ENCODE measurements at places on chromosomes 13 and 19.

DNA sequence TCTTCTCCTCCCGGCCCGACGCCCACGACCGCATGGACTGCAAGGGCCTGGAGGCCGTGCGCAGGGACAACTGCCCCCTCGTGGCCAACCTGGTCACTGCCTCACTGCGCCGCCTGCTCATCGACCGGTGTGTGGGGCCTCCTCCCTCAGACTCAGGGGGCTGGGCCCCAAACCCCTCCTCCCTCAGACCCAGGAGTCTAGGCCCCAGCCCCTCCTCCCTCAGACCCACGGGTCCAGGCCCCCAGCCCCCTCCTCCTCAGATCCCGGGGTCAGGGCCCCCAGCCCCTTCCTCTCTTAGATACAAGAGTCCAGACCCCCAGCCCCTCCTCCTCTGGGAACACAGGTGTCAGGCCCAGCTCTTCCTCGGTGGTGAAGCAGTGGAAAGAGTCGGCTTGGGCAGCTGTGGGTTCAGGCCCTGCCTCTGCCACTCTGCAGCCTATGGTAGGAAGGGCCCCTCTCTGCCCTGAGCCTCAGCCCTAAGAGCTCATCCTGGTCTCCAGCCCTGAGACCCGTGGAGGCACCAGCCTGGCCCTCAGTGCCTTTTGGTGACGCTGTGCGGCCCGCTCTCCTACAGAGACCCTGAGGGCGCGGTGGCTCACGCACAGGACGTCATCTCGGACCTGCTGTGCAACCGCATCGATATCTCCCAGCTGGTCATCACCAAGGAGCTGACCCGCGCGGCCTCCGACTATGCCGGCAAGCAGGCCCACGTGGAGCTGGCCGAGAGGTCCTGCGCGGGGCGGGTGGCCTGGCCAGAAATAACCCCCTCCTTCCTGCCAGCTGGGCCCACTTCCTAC, 3.7 kb upstream of the SPIB start:
- DNase-seq, result peak; percentile 69

GRCh38 chr13:114146173-114146572, 13.8 kb upstream of the RASA3 start:
- DNase-seq, result no peak

GRCh38 chr13:73171271-73171682, 112.5 kb downstream of the KLF5 start:
- no peak for DNase-seq

DNA sequence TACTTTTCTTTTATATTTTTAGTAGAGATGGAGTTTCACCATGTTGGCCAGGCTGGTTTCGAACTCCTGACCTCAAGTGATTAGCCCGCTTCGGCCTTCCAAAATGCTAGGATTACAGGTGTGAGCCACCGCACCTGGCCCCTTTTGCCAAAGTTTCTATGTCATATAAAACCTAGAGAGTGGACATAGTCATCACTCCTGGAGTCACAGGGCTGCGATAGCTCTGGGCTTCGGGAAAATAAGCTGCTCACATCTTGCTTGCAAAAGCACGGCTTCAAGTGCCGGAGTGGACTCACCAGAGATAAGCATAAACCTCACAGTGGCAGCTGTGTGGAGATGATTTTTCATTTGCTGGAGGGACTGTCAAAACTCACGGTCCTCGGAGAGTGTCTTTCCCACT, 171.2 kb downstream of the TEX29 start:
- DNase-seq, result no peak

DNA sequence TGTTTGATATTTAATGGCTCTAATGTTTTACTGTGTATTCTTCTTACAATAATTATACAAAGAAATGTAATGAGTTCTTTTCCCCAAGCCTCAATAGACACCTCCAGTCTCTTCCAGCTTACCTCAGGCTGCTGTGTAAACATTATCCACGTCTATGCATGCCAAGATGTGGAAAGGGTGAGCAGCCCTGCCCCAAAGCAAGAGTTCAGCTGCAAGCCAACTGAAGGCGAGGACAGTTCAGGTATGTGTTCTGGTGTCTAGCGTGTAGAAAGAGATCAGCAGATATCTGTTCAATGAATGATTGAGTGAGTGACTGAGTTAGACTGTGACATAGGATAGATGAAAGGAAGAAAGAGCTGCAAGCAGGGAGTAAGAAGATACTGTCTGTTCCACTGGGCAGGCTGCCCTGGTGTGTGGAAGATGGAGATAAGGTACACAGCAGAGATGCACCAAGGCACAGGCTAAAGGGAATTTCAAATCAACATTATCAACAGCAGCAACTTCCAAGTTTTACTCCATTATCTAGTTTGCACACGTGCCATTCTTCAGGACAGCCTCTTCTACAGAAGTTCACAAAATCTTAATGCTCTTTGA, 66.0 kb downstream of the LATS2 start:
- no peak for DNase-seq

DNA sequence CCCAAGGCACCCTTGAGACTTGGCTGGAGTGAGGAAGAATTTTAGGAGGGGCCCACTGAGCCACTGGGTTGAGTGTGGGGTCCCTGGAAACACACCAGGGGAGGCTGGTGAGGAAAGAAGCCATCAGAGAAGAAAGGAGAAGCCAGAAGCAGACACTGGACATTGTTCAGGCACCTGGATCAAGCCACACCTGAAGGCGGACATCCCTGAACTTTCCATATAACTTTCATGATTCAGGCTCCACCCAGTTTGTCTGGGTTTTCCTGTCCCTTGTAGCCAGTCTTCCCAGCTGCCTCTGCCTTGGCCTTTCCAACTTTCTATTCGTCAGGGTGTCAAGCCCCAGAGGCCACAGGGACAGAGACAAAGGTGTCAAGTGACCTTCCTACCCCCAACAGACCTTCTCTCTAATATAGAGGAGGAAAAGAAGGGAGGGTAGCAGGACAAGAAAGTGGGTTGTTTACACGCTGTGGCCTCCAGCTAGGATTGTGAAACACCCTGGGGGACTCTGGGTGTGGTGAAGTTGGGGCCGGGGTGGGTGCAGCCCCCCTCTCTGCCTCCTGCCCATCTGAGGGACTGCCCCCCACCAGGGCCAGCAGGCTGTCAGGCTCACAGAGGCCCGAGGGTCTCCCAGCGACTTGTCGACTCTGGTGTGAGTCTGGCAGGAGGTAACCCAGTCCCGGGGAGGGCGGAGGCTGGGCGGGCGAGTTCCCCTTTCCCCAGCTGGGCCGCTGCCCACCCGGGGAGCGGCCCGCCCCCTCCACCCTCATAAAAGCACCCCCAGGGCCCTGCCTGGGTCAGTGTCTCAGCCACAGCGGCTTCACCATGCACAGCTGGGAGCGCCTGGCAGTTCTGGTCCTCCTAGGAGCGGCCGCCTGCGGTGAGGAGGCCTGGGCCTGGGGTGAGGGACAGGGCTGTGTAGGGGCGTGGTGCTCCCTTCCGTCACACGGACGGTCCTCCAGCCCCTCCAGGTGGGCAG, at the start of gene CFD:
TSS of gene CFD (plus strand) at position 797 of the 976 bp plus-strand sequence. CDS start at position 823, 26 bp downstream.
- DNase-seq, result no peak

- DNase-seq, result peak; percentile 33
Observed at GRCh38 chr19:29260477-29261317, 47.7 kb upstream of the UQCRFS1 start.

- DNase-seq, result peak; percentile 2
Observed at GRCh38 chr13:92900446-92900845, 326.2 kb upstream of the GPC6 start.

- DNase-seq, result peak; percentile 38
Observed at GRCh38 chr19:873084-873483, 13.6 kb downstream of the CFD start.

DNA sequence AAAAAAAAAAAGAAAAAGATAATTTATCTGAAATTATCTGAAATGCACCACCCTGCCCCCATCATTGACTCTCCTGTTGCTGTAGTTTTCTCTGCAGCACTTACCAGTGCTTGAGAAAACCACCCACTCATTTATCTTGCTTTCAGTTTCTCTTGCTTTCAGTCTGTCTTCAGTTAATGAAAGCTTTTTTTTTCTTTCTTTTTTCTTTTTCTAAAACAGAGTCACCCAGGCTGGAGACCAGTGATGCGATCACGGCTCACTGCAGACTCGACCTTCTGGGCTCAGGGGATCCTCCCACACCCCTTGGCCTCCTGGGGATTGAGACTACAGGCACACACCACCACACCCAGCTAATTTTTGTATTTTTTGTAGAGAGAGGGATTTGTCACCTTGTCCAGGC, 4.3 kb upstream of the ACP5 start:
- peak; percentile 46 for DNase-seq

- no peak for DNase-seq
Observed at GRCh38 chr19:28823338-28823961, 389.5 kb downstream of the UQCRFS1 start.

- no peak for DNase-seq
Observed at GRCh38 chr13:24043590-24044350, 116.8 kb upstream of the SPATA13 start.

DNA sequence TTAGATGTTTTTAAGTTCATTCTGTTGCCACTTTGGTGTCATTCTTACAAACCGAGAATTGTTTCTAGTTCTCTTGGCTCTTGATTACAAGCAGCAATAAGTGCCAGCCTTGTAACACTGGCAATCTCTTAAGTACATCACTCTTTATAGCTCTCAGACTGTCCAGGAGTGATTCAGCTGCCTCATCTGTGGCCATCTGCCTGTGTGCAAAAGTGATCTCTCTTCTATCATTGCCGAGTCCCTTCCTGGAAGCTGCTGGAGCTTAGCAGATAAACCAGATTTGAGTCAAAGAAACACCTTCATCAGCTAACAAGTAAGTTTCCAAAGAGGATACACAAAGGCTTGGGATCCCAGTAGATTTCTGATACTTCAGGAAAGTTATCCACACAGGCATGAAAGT, 23.2 kb downstream of the STOML3 start:
- no peak for DNase-seq

DNA sequence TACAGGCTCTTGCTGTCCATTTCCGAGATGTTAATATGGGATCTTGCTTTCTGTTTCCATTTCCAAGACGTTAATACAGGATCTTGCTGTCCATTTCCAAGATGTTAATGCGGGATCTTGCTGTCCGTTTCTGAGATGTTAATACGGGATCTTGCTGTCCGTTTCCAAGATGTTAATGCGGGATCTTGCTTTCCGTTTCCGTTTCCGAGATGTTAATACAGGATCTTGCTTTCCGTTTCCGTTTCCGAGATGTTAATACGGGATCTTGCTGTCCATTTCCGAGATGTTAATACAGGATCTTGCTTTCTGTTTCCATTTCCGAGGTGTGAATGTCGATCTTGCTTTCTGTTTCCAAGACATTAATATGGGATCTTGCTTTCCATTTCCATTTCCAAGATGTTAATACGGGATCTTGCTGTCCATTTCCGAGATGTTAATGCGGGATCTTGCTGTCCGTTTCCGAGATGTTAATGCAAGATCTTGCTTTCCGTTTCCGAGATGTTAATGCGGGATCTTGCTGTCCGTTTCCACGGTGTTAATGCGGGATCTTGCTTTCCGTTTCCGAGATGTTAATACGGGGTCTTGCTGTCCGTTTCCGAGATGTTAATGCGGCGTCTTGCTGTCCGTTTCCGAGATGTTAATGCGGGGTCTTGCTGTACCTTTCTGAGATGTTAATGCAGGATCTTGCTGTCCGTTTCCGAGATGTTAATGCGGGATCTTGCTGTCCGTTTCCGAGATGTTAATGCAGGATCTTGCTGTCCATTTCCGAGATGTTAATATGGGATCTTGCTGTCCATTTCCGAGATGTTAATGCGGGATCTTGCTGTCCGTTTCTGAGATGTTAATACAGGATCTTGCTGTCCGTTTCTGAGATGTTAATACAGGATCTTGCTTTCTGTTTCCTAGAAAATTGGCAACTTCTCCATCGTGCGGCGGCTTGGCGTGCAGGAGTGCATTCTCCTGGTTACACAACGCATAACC, 38.3 kb downstream of the PEX11G start:
- peak; percentile 35 for DNase-seq

DNA sequence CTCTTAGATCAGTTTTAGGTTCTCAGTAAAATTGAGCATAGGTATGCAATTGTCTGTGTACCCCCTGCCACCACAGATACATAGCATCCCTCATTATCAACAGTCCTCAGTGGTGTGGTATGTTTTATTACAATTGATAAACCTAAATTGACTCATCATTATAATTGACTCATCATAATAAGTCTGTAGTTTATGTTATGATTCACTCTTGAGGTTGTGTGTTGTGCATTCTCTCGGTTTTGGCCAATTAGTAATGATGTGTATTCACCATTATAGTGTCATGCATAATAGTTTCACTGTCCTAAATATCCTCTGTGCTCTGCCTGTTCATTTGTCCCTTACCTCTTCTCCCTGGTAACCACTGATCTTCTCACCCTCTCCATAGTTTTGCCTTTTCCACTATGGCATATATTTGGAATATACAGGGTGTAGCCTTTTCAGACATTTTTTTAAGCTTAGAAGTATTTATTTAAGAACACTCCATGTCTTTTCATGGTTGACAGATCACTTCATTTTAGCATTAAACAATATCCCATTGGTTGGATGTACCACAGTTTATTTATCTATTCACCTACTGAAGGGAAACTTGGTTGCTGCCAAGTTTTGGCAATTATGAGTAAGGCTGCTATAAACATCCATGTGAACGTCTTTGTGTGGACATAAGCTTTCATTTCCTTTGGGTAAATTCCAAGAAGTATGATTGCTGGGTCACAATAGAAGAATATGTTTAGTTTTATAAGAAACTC, 1620.6 kb upstream of the MIR17HG start:
- peak; percentile 52 for DNase-seq

DNA sequence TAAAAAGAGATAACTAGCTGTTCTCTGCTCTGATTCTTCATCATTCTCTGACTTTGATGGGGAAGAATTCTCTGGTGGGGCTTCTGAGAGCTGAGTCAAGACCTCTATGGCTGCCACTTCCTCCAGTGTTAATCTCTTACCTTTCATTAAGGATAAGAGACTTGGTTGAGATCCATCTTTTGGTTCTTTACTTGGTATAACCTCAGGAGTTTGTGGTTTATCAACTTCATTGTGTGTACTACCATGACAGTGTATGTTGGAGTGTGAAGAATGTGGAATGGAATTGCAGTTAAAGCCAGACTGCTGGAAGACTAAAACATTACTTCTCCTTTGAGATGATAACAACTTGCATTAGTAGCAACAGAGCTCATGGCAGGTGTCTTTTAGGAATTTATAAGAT, 222.0 kb downstream of the SLITRK5 start:
- DNase-seq, result no peak

- DNase-seq, result no peak
Observed at GRCh38 chr13:109780845-109781383, 5.5 kb downstream of the IRS2 start.

DNA sequence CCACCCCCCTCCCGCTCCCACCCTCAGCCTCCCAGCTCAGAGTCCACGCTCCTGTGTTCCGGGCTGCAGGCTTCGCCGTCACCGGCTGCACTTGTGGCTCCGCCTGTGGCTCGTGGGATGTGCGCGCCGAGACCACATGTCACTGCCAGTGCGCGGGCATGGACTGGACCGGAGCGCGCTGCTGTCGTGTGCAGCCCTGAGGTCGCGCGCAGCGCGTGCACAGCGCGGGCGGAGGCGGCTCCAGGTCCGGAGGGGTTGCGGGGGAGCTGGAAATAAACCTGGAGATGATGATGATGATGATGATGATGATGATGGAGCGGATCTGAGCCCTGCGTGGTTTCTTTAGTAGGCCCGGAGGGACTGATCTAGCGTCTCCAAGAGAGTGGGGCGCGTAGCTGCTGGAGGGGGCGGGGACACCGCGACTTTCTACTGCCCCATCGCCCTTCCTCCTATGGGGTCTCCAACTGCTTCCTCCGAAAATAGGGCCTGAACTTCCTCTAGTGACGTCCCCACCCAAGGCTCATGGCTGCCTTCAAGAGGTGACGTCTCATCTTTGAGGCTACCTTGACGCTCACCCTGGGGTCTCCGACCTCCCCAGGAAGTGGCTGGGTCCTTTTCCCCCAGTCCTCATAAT, 1.4 kb downstream of the RETN start:
- no peak for DNase-seq

Data from cardiac fibroblast (primary cell).